ENCODE measurements at places on chromosomes 5 and 9.

DNA sequence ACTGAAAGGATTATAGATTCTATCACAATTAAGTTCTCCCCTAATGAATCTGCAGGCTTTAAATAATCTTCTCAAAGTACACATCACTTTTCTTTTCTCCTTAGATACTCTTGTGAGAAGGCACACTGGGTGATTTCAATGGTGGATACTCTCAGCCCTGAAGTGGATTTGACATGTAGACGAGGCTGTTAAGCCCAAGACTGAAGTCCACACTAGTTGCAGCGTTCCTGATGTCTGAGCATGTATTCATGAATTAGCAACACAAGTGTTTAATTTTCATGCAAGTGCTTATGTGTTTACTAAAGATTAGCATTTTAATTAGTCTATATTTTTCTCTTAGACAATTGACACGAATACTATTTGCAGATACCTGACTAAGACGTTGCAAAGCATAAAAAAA is 218.9 kb downstream of the TMEM161B start:
- no peak for DNase-seq

GRCh38 chr5:59287884-59288283 is 605.6 kb downstream of the PDE4D start:
- no peak for DNase-seq

GRCh38 chr5:137665678-137666460 is 70.0 kb downstream of the KLHL3 start:
- DNase-seq, result no peak

DNA sequence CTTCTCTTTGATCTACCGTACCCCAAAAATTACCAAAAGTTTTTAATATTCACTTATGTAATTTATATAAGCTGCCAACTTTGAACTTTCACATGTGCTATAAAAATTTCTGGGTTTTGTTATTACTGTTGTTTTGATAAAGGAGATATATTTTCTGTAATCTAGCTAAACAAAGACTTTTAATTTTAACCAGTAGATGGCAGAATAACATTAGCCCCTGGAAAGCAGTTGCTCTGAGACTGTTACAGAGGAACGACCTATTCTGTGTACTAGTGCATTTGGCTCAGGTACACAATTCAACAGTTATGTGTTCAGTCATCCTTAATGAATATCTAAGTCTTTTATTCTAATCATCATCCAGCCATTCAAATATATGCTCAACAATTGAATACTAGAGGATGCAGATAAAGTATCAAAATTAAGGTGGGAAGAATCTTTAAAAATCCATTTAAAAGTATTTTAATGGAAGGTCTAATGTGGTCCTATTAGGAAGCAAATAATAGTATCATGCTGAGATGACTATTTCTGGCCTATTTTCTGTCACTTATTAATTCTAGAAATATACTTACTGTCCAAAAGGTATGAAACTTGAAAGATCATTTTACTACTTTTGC is 8.6 kb downstream of the KLHL9 start:
- DNase-seq, result peak; percentile 0

DNA sequence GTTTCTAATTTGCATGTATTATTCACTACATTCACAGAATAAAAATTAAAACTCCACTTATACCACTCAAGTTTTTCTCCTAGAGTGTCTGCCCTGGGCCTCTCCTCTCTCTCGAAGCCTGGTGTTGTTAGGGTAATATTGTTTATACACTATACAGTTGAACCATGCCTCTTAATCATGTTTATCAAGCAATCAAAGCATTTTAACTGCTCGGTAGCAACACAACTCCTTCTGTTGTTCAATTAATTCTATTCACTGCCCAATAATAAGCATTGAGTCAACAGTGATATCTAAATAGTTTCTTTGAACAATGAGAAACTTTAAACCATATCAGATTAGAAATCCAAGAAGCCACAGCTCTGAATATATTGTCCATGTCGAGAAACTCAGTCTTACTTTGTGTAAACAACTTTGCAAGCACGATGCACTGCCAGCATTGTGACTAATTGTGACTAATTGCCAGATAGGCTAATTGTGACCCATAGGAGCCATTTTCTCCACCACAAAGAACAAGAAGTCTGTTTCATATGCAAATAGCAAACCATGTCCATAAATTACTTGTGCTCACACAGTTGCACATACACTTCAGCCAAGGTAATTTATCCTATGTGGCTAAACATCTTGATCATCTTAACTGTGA is at the start of gene DNAH5:
DNAH5 (minus strand) TSS at position 129 of the 640 bp plus-strand sequence. CDS start 250 bp downstream, outside the sequence.
- no peak for DNase-seq

GRCh38 chr9:76658510-76659231 is 105.6 kb upstream of the PCA3 start:
- peak; percentile 12 for DNase-seq

- DNase-seq, result no peak
Measured at GRCh38 chr9:75432888-75433287, 344.6 kb downstream of the OSTF1 start.

DNA sequence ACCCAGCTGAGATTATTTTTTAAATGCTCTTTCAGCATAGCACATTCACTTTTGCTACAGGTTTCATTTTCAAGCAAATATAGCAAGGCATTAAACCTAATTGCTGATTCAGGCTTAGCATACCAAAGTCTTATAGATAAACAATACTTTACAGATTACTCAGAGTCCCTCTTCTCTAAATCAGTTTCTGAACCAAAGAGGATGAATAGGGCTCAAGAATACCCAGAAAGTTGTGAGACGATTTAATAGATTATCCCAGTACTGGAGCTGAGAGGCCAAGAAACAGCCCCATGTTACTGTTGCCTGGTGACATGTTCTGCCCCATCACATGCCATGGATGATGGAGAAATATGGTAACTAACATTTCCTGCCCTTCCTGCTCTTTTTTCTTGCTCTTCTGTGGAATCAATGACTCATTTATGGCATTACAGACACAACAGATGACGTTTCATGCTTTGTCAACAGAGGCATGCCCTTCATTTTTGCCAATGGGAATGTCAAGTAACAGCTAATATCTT is 18.1 kb upstream of the SSBP2 start:
- DNase-seq, result no peak

DNA sequence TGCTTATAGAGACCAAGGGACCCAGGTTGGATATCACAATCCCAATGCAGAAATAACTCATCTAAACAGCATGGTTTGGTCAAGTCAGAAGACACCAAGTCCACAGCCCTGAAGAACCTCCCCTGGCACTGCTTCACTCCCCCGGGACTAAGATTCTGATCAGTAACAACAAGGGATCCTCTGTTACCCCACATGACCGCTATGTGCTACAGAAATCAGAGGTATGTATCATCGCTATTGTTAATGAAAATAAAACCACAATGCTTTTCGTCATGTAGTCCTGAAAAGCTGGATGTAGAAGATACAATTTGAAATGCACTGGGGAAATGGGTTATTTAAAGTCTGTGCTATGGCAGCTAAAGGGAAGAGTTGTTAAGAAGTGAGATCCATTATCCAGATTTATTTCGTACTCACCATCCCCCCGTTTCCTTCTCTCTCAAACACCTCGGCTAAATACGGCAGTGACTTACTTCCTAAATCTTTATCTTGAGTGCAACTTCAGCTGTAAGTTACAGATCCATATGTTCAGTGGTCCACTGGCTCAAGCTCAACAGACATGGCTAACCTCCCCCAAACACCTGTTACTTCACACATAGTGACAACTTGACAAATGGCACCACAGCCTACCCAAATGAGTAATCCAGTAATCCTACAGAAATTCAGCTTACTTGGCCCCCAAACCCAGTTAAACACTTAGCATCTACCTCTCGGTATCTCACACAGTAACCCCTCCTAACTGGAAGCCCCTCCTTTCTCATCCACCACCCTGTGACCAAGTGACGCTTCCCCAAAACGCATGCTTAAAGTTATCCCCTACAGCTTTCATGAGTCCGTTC is 129.2 kb downstream of the MYO10 start:
- no peak for DNase-seq

GRCh38 chr9:131698618-131698985 is 41.3 kb downstream of the RAPGEF1 start:
- no peak for DNase-seq

- DNase-seq, result no peak
Measured at GRCh38 chr5:123282444-123282843, 140.8 kb downstream of the CEP120 start.

- no peak for DNase-seq
Measured at GRCh38 chr5:116912221-116912620, 337.6 kb upstream of the SEMA6A start.

- DNase-seq, result no peak
Measured at GRCh38 chr5:60703944-60704343, 4.0 kb upstream of the DEPDC1B start.

DNA sequence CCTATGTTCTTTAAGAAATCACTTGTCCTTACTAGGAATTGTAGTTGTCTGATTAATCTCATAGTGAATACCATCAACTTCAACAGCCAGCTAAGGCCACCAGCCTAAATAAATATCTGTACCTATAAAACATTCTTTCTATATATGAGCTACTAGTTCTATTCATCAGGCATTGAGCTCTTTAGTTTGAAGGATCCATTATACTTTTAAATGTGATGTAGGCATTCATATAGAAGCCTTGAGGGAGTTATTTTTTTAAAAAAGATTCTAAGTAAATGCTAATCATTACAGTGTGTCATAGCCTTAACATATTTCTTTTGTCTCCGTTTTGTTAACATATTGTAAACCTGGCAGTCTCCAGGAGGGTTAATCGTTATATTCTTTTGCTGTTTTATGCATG is 838.3 kb downstream of the PTPRD start:
- DNase-seq, result no peak

GRCh38 chr9:84945878-84946538 is 276.5 kb downstream of the NTRK2 start:
- DNase-seq, result no peak

DNA sequence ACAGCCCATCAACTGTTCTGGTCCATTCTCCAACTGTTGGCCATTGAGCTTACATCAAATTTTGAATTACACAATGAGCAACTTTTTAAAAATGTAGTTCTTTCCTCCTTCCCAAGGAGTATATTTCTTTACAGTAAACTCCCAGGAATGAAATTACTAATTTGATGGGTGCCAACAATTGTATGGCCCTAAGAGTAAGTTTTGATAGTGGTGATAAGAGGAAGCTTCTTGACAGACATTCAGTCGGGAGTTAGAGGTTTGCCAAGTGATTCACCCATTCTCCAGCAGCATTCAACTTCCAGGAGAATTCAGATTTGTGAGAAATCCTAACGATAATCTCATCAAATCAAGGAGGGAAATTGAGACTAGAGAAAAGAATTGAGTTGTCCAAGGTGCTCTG is 579.9 kb downstream of the ACTL7B start:
- no peak for DNase-seq

GRCh38 chr5:83199126-83199525 is 121.8 kb downstream of the XRCC4 start:
- DNase-seq, result no peak

DNA sequence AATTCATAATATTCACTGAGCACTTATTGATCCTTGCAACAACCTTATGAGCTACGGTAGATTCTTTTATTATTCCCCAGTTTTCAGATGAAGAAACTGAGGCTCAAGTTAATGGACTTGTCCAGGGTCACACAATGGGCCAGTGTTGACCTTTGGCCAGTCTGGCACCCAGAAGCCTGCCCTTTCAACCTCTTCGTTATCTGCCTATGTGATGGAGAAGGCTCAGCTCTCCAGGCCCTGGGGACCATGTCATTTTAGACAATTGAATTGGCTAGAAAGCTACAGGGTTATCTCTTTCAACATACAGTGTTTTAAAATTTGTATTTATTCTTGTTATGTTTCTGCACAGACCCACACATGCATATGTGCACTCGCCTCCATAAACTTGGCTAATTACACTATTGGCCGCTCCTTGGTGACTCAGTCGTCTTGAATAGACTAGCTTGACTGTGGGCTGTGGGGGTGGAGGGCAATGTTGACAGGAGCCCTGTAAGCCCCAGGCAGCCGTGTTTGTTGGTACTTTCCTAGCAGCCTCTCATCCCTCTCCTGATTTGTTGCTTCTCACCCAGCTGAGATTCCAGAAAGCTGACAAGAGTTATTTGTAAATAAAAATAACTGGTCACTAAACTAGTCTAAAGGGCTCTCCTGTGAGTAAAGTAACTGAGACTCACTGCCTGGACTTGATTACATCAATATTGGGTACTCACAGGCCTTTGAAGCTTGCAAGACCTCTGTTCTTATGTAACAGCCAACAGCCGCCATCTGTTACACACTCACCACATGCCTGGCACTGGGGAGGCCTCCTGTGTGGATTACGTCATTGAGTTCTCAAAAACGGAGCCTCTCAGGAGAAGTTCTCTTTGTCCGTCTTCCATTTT is 8.5 kb upstream of the ANGPTL2 start:
- peak; percentile 69 for DNase-seq

All from SK-N-DZ (cell line).